ENCODE measurements at places on chromosomes 11 and 22.

- DNase-seq = no peak
These were observed 13.4 kb downstream of the NFAM1 start for GRCh38 chr22:42418811-42419242.

DNA sequence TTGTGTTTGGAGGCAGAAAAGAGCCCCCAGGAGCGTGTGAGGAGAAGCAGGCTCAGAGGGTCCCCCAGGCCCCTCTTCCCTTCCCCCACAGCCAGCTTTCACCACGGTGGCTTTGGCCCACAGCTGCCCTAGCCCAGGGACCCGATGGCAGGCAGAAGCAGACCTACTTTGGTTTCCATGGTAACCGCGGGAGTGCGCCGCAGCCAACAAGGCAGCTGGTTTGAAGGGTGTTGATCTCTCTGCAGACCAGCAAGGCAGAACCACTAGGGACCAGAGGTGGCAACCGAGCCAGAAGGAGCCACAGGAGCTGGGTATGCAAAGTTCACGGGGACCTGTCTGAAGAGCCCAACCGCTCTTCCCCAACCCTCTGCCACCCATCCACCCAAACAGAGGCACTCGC is 69.4 kb downstream of the BUD13 start:
- DNase-seq = peak; percentile 35

DNA sequence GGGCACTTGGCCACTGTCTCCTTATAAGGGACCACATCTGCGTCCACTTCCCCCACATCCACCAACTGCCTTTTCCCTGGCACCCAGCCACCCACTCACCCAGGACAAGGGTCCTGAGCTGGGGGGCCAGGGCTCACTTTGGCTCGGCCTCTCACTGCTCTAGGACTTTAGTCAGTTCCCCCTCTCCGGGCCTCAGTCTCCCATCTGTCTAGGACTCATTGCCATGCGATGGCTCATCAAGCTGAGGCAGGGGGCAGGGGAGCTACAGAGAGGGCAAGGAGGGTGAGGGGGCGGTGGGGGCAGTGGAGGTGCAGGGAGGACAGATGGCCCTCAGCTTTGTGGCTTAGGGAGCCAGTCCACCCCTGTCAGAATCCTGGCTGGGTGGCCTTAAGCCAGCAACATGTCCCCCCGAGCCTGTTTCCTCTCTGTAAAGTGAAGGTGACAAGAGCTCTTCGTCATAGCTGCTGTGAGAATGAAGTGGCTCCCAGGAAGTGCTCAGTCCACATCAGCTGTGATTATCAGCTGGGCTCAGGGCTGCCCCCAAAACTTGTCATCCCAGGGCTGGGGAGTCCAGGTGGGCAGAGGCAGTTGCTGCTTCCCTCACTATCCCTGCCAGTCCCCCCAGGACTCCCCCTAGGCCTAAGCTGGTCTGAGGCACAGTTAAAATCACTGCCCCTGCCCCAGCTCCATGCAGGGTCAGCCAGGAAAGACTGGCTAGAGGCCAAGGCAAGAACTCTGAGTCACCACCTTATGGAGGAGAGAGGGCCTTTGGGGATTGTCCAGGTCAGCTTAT is 14.9 kb downstream of the RAC2 start:
- DNase-seq = no peak

DNA sequence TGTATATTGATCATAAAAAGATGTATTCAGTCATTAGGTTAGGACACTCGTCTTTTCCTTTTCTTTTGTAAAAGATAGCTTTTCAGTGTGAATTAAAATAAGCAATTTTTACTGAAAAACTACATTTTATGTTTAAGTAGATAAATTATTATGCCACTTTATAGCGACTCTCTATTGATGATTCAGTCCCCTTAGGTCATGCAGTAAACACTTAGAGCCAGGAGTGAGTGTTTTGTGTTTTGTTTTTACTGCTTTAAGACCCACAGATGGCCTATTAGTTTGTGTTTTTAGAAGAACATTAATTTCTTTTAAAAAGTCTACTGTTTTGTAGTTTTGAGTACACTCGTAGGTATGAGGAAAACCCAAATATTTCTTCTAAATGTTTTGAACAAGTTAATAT is 86.6 kb downstream of the YAP1 start:
- DNase-seq = no peak

DNA sequence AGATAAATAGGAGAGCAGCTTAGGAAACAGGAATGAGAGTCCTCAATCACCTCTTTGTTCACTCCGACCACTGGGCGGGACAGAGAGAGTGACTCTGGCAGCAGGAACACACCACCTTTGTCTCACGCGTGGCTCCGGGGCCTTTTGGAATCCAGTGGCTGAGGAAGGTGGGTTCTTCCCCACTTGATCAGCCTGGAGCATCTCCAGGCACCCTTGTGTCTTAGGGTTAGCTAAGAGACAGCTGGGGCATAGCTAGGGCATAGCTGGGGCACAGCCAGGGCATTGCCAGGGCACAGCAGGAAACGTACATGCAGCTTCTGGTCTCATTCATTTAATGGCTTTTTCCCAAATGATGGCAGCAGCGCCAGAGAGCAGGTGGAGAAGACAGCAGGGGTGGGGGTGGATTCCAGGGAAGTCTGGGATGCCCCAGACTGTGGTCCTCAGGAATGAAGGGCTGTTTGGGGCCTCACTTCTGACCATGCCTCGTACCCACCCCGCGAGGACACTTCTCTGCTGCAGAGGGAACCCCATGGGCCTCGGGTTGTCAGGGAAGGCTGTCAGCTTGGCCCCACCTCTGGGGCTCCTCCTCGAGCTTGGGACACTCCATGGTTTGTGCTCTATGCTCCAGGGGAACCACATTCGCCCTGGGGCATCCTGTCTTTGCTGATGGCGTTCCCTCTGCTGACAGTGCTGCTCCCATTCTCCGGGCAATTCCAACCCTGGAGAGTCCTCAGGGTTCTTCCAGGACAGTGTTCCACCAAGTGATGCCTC is 30.4 kb upstream of the SHANK2 start:
- no peak for DNase-seq

DNA sequence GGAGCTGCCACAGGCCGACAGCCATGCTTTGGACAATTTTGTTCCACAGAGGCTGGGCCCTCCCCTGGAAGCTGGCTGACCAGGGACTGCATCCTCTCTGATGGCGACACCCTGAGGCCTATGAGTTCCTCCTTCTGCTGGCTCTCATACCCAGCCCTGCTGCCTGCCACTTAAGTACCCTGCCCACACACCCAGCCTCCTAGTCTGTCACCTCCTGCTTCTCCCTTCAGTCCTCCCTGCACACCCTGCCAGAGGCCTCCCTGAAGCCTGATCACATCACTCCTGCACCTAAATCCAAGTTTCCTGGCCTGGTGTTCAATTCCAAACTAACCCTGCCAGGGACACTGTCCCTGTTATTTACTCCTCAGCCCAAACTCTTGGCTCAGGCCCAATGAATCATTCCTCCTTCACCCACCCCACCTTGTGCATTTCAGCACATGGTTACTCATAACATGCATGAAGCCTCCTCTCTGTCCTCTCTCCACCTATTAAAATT is 136.7 kb upstream of the NECTIN1 start:
- no peak for DNase-seq

DNA sequence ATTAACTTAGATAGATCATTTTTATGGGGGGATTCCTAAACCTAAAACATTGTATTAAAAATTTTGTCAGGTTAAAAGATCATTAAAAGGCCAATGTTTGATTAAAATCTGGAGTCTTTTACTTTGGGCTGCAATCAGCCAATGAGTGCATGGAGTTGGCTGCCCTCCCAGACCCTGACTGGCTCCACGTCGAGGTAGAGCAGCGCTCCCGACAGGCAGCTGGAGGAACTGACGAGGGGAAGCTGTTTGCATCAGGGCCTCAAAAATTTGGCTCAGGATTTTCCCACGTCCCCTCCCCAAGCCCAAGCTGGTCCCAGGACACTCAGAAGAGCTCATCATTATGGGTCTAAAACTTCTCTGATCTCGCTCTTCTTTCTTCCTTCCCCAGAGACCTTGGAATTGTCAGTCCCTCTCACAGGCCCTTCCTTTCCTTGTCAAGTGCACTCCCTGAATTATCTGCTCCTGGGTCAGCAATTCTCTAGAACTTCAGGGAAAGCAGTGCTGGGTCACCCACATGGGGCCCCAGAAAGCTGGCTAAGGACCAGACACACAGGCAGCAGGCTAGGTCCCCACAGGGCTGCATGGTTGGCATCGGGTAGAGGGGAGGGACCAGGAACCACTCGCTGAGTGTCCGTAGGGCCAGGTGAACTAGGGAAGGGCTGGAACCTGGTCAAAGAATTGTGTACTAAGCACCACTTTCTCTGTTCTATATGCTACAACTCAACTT is 119.6 kb upstream of the IGLL5 start:
- DNase-seq = no peak

All from pons (tissue), 1 donor.